ENCODE measurements at places on chromosomes 12 and 14.

DNA sequence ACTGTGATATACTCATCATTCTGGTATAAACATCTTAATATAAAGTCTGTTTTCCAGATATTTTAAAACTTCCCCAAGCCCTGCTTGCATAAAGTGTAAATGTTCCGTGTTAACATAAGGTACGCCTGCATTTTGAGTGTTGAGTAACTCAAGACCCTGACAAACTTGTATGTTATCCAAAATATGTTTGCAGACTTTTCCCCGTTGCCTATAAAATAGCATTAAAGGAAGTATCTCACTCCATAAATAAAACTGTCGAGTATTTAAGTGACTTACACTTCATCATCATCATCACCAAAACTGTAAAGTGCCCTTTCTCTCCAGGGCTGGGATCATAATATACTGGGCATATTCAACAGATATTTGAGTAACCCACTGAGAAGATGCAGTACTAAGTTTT lies 64.6 kb upstream of the TSPAN8 start:
- DNase-seq = no peak

DNA sequence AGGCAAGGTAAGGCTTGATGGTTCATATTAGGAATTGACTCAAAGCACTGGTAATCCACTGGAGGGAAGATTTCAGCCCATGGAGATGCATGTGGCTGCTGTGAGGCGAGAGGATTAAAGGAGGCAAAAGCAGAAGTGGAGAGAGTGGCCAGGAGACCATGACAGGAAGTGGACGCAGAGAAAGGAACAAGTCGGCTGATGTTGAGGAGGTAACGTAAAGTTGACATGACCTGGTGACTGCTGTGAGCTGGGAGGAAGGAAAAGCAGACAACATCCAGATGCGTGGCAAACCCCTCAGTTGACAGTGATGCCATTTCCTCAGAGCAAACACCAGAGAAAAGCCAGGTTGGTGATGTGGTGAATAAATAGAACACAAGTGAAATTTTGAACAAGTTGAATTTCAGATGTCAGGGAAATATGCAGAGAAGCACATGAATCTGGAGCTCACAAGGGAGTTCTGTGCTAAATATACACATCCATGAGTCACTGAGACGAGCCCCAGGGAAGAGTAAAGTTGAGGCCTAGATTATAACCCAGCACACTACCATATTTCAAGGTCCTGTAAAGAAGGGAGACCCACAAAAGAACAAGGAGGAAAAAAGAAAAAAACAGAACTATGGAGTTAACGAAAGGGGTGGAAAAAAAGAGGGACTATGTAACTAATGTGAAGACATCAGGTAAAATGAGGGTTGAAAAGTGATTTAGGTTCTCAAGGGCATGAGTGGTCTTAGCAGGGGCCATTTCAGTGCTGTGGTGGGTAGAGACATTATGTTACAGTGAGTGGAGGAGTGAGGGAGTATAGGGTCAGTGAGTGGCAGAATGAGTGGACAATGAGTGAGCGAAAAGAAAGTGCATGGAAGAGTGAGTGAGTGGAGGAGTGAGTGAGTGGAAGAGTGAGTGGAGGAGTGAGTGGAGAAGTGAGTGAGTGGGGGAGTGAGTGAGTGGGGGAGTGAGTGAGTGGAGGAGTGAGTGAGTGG lies 61.6 kb upstream of the GZMB start:
- no peak for DNase-seq

DNA sequence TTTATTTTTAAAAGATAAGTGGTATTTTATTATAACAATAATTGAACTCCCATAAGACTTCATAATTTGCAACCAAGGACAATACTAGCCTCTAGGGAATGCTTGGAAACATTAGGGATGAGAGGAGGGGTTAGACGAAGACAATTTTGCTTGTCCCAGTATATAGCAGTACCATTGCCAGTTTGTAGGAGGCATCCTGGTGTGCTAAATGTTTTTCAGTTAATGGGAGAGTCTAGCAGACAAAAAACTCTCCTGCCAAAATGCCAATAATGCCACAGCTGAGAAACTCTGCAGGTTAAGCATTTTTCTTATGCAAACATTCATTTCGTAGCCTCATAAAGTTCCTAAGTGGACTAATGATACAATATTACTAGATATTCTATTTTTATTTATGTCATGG lies 38.1 kb downstream of the RASSF9 start:
- no peak for DNase-seq

DNA sequence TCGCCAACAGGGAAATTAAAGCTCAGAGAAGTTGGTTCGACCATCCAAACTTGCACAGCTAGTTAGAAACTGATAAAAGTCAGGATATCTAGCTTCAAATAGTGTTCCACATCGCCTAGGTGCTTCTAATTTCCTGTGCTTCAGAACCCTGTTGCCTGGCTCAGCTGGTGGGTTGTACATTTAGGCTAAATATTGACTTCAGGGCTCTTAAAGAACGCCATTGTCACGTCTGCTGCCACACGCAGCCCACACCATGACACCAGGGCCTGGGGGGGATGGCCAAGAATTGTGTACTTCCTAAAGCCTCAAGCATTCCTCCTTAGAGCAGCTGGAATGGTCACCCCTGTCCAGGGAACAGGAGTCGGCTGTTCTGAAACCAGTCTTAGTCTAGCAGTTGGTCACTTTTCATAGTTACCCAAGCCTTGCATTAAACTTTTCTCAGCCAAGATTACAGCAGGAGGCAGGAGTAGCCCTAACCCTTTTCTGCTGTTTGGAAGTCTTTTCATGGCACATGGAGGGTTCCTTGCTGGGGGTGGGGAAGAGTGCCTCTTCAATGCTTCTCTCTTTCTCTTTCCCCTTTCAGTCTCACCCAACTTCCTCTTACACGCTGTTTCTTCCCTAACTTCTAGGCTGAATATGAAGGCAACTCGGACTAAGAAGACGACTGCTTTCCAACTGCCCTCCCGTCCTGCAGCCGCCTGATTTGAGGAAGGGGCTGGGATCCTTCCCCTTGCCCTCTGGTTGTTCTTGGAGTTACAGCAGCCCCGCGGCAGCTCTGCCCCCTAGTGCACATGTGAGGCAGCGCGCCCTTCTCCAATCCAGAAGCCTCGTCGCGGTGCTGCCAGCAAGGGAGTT lies 17.1 kb downstream of the FOS start:
- DNase-seq = peak; percentile 92

- DNase-seq = peak; percentile 44
Measured at GRCh38 chr12:131229426-131230339, 276.0 kb downstream of the ADGRD1 start.

- DNase-seq = no peak
Measured at GRCh38 chr14:72503696-72504368, 390.1 kb downstream of the DPF3 start.

- DNase-seq = no peak
Measured at GRCh38 chr12:82057770-82058169, 298.6 kb upstream of the PPFIA2 start.

DNA sequence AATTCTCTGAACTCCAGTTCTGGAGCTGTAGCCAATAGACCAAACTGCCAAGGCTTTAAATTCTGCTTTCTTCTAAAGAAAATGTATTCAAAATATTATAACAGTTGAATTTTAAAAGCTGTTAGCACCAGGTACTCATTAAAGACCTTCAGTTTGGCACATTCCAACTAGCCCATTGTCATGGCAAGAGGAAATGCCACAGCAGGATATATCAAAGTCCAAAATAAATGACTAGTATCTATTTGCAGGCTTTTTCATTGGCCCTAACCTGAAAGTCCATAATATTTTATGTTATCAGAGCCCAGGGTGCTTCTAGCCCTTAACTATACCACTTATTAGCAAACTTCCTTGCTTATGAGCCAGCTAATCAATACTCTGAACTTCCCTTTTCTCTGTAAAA lies 3.1 kb upstream of the RIC8B start:
- no peak for DNase-seq

GRCh38 chr12:42187799-42188198 lies 43.1 kb upstream of the GXYLT1 start:
- peak; percentile 14 for DNase-seq

DNA sequence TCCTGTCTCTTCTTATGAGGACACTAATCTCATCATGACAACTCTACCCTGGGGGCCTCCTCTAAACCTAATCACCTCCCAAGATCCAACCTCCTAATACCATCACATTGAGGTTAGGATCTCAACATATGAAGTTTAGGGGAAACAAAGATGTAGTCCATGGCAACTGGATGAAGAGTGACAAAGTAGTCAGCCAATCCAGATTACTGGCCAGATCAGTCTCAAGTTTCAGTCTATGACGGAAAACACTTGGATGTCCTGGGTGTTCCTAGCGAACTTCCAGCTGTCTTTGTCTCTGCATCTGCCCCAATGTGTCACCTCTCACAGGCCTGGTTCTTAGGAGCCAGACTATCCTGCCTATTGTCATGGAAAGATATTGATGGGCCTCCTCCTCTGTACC lies 630.8 kb downstream of the AACS start:
- no peak for DNase-seq

- DNase-seq = peak; percentile 48
Measured at GRCh38 chr14:93173943-93174395, 10.7 kb downstream of the MOAP1 start.

GRCh38 chr12:27464220-27464554 lies 17.7 kb downstream of the SMCO2 start:
- DNase-seq = no peak

- no peak for DNase-seq
Measured at GRCh38 chr14:99101855-99102461, 170.0 kb downstream of the BCL11B start.

DNA sequence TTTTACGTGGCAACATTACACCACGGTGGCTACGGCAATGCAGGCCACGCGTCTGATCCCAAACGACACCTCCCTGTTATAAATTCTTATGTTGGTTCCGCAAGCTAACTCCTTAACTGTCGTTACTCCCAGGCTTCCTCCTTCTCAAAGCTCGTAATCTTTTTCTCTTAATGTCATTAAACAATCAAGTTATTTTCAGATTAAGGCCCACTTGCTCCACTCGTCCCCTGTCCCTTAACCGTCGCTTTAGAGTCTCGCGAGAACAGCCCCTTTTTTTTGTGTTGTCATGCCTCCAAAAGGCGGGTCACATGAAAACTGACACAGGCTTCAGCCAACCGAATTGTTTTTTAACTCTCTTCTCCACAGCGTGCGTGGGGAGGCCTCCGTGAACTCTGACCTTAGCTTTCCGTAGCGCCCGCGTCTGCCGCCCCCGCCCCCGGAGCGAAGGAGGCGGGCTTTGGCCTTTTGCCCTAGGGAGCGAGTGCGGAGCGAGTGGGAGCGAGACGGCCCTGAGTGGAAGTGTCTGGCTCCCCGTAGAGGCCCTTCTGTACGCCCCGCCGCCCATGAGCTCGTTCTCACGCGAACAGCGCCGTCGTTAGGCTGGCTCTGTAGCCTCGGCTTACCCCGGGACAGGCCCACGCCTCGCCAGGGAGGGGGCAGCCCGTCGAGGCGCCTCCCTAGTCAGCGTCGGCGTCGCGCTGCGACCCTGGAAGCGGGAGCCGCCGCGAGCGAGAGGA lies at the start of gene CAND1:
TSS of gene CAND1 (plus strand) at position 463 of the 737 bp plus-strand sequence. CDS start 360 bp downstream, outside the sequence.
- DNase-seq = peak; percentile 98

DNA sequence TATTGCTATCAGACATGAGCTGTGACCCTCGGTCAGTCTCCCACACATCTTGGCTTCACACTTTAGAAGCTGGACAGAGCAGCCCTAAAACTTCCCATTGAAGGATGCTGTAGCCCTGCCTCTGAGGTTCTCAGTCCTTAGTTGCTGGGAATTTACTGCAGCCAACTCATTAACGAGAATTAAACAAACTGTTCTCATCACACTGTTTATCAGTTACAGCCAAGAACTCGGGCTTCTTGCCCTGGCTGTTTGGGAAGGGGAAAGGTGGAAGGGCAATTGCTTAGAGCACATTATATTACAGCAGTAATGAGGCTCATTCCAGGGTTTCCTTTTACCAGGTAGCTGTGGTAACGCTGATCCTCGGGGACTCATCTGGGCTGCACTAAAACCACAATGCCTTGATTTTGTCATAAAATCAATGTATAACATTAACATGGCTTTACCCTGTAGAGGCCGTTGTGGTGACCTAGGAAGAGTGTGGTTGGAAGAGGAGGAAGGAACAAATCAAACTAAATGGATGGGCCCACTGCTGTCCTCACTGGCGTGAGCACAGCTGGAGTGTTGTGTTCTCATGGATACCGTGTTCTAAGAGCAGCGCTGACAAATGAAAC lies 87.1 kb downstream of the GPR135 start:
- DNase-seq = no peak

DNA sequence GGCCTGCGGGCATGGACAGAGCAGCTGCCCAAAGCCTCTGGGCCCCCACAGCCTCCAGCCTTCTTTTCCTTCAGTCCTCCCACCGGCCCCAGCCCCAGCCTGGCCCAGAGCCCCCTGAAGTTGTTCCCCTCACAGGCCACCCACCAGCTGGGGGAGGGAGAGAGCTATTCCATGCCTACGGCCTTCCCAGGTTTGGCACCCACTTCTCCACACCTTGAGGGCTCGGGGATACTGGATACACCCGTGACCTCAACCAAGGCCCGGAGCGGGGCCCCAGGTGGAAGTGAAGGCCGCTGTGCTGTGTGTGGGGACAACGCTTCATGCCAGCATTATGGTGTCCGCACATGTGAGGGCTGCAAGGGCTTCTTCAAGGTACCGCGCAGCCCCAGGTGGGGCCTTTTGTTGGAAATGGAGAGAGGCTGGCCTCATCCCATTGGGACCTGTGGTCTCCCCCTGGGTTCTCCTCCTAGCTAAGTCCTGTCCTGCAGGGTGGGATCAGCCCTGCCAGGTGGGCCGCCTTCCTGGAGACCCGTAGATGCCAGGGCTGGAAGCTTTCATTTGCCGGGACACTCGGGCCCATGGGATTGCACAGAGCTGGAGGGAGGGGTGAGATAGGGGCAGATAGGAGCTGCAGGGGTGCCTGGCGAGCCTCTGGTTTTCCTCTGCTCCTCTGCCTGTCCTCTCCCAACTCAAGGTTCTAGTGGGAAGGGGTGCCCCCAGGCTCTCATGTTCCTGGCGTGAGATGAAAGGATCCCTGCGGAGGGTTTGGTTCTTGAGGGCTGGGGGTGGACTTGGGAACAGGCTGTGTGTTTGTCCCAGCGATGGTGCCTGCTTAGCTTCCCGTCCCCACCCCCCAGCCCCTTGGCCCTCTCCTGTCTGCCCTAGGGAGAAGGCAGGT lies 3.8 kb downstream of the NR4A1 start:
- DNase-seq = peak; percentile 9

- peak; percentile 12 for DNase-seq
Measured at GRCh38 chr12:70040141-70040540, 203.1 kb upstream of the CNOT2 start.

DNA sequence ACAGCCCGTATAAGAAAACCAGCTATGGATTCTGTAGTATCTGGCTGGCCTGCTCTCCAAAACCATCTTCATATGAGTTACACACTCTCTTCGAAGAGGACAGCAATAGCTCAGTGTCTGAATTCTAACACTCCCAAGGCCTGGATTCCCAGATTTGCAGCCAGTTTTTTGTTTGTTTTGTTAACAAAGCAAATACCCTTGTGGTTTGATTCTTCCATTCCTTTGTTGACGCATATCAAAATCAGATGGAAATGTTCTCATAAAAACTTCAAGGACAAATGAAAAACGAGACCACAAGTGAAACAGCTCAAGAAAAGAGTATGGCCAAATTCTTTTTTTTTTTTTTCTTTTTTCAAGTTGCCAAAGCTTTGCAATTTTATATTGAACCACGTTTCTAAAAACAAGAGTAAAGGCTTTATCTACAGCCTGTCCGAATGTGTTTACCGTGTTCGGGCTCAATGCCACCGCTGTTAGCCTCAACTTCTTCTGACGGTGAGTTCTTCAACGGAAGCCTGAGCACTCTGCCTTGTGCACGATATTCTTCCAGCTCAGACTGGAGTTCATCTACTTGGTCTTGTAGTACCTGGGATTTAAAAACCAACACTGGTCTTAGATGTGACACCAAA lies 67.5 kb downstream of the NIN start:
- no peak for DNase-seq

- peak; percentile 71 for DNase-seq
Measured at GRCh38 chr12:1093166-1093751, 102.2 kb downstream of the ERC1 start.

GRCh38 chr12:12115514-12115913 lies 44.8 kb downstream of the BCL2L14 start:
- no peak for DNase-seq

Measured in hepatocyte (in vitro differentiated cells).